ENCODE measurements at places on chromosomes 12 and 14.
A peak's percentile ranks its signal among the peaks of the same experiment; 100 is the strongest.

- peak; percentile 22 for DNase-seq
Observed at GRCh38 chr12:116508145-116509121, 50.7 kb upstream of the MAP1LC3B2 start.

- no peak for DNase-seq
Observed at GRCh38 chr12:123998991-123999359, 26.0 kb downstream of the ZNF664 start.

DNA sequence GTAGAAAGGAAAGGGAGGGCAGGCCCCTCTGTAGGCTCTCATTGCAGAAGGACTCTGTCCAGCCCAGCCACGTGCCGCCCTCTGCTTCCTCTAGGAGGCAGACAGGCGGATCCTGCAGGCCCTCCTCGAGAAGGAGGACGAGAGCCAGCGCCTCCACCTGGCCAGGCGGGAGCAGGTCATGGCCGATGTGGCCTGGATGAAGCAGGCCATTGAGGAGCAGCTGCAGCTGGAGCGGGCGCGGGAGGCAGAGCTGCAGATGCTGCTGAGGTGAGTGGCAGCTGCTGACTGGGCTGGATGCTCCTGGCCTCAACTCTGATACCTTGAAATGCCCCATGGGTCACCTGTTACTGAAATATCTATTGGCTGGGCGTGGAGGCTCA, 10.9 kb downstream of the TCHP start:
- peak; percentile 18 for DNase-seq

DNA sequence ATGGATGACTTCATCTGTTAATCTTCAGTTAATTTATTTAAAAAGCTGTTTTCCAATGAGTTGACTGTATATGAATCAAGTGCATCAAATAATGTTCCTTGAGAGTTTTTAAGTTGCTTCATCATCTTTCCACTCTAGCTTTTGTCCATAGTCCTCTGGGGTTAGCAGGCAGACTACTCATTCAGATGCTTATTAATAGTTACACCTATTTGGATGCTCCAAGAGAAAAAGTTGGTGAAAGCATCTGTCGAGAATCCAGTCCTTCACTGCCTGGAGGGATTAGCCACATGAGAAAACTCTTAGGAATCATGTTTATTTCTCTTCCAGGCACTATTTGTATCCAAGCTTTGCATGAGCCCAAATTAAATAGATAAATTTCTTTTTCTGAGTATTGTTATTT, 70.2 kb downstream of the DACT1 start:
- DNase-seq, result no peak

DNA sequence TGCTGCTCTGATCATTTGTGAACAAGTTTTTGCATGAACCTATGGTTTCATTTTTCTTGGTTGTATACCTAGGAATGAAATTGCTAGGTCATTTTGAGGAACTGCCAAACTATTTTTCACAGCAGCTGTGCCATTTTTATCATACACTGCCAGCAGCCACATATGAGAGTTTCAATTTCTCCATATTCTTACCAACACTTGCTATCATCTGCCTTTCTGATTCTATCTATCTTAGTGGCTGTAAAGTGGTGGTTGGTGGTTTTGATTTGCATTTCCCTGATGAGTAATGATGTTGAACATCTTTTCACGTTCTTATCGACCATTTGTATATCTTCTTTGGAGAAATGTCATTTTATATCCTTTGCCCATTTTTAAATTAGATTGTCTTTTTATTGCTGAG, 146.1 kb downstream of the C12orf75 start:
- DNase-seq, result no peak

GRCh38 chr12:118238888-118239287, 103.0 kb downstream of the PEBP1 start:
- no peak for DNase-seq

GRCh38 chr12:88472248-88472647, 108.0 kb downstream of the KITLG start:
- peak; percentile 47 for DNase-seq

DNA sequence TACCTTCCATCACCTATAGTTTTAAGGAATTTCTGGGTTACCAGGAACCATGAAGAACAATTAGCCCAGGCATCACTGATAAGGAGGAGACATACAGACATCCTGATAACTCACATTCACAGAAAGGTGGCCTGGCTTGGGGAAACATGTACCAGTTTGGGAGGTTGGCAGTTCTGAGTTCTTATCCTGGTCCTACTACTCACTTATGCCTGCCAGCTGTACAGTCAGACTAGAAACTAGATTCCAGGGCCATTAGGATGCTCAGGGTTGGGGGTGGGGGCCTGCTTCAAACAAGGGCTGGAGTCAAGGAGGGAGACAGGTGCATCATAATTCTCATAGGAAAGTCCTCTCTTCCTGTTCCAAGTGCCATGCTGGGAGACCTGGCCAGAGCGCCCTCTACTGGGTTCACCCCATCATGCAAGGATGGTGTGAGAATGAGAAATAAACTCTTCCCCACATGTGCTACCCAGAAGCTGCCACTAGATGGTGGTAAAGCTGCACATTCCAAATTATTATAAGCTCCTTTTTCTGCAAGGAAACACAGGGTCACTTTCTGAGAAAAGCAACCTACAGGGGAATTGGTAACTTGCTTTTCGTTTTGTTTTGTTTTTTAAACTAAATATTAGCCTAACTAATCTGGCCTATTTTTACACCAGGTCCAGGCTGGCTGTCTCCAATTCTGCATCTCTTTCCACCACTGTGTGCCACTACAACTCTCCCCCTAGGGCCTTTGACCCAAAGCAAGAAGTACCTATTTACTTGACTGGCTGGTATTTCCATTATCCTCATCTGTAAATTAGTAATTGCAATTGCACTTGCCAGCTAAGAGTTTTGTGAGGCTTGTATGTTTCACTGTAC, 14.5 kb downstream of the OAS2 start:
- peak; percentile 32 for DNase-seq

- DNase-seq, result no peak
Observed at GRCh38 chr14:24863968-24864684, 185.8 kb downstream of the STXBP6 start.

- peak; percentile 76 for DNase-seq
Observed at GRCh38 chr12:74449872-74450271, 87.8 kb upstream of the ATXN7L3B start.

DNA sequence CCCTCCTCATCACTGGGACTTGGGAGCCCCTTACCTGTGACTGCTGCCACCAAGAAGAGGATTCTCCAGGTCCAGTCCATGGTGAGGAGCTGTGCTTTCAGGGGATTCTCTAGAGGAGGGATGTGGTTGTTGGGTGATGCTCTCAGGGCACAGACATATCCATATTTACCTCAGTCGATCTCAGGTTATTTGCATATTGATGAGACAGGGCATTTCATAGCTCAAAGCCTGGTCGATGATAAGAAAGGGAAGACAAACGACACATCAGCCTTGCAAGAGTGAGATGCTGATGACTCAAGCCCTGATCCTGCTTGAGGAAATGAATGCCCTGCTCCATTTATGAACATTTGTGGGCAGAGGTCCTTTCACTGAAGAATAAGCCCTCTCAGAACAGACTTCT, 981.0 kb downstream of the TMEM121 start:
- DNase-seq, result no peak

DNA sequence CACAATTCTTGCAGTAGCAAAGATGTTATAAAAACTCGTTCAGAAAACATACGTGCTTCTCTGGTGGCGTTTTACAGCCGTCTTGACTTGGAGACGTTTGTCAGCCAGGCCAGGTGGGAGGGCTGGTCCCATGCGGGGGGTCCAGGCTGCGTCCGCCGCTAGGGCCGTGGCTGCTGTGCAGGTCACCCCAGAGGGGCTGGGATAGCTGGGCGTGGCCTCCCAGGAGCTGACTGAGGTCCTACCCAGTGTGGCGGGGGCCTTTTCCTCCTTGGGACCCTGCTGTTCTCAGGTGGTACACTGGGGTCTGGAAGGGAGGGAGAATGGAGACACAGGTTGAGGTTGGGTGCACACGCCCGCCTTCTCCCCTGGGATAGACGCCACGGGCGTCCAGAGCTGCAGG, 25.2 kb downstream of the MTA1 start:
- no peak for DNase-seq

DNA sequence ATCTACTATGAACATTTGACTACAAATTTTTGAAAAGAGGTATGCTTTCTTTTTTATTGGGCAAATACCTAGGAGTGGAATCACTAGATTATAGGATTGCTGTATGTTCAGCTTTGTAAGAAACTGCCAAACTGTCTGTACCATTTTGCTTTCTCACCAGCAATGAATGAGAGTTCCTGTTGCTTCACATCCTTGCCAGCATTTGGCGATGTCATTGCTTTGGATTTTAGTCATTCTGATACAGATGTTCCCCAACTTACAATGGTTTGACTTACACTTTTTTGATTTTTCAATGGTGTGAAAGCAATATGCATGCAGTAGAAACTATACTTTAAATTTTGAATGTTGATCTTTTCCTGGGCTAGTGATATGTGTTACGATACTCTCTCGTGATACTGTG, 328.7 kb downstream of the RAD51B start:
- DNase-seq, result peak; percentile 45

DNA sequence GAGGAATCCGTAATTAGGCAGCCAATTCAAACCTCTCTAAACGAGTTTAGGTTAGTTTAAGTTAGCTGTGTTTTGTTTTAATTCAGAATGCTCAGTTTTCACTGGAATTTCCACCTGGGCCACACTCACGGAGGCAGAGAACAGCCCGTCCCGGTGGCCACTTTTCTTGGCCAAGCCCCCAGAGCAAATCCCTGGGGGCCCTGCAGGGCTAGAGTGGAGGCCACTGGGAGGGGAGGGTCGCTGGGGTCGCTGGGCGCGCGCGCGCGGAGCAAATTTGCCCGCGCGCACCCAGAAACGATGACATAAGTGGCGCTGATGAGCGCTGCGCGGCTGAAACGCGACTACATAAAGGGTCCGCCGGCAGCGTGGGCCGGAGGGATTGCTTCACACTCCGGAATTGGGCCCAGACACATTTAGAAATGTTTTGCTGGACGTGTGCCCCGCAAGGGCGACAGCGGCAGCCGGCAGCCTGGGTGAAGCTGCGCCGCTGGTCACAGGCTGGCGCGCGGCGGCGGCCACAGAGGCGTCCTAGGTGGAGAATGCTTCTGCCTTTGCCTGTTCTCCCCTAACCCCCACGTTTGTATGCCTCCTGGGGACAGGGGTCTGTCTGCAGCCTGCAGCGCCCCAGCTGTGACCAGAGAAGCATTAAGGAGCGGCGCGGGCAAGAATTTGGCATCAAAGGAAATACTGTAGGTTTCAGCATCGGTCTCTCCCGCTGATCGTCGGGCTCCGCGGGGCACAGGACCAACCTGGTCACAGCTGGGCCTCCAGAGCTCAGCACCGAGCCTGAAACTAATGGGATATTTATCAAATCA, 37.9 kb upstream of the TBX5 start:
- no peak for DNase-seq

DNA sequence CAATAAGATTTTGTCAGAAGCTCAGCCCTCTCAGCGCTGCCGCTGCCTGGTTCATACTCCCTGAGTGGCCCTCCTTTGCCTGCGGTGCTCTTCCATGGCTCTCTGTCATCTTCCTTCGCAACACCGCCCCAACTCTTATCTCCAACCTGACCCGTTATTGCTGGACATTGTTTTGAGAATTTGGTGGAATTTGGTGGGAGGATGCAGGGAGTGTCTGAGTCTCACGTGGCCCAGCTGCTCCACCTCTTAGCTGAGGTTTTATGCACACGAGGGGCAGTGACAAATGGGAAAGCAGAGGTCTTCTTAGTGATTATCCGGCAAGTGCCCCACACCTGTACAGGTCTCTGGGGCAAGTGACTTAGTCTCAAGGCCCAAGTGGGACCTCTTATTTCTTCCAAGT, 97.5 kb upstream of the RPH3A start:
- no peak for DNase-seq

- peak; percentile 79 for DNase-seq
Observed at GRCh38 chr12:79415746-79416435, 274.9 kb downstream of the PAWR start.

DNA sequence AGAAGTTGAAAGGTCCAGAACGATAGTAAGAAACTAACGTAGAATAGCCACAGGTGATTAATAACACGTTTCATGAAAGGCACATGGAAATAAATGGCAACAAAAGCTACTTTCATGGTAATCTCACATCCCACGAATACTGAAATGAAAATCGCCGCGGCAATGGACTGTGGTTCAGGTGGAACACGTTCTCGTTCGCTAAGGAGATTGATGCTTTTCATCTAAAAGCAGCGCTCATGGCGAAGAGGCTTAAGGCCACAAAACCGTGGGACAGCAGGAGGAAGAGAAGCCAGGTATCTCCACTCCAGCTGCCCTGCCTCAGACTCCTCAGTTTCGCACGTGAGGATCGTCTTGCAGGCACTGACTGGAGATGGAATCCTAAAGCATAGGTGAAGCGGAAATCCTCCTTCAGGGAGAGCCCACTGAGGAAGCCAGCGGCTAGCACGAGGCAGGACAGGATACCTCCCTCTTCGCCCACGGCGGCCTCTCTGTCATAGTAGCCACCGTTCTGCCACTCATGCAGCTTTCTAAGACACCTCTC, 696 bp upstream of the GPHN start:
- no peak for DNase-seq
